Activated CD8-positive, alpha-beta T cell treated with anti-CD3 and anti-CD28 coated beads, Interleukin-2, amount 10 ng/mL, durations not matched to agents 7 days and 5 days (primary cell): ENCODE measurements at places on chromosomes 2 and 18. TPM values are rescaled to one million over a fixed set of nuclear protein-coding genes. Genes with fewer than 3 reads are reported as not detected.

GRCh38 chr2:109494351-109494750, 119.4 kb downstream of the SEPTIN10 start:
- DNase-seq, result no peak
- no peaks in the 10 kb centered on the region for H3K27me3 ChIP-seq
- no peak overlapping the region for H3K4me3 ChIP-seq
- no peaks in the 10 kb centered on the region for H3K4me1 ChIP-seq
- no peak overlapping the region for H3K27ac ChIP-seq
- no peaks in the 10 kb centered on the region for H3K36me3 ChIP-seq

- H3K36me3 ChIP-seq, result no peaks in the 10 kb centered on the region
- H3K4me1 ChIP-seq, result no peaks in the 10 kb centered on the region
- H3K4me3 ChIP-seq, result no peak overlapping the region
- DNase-seq, result no peak
Measured at GRCh38 chr18:41043876-41044275, 911.2 kb upstream of the PIK3C3 start.

- no peak overlapping the region for H3K27ac ChIP-seq
- H3K27me3 ChIP-seq, result no peaks in the 10 kb centered on the region
- DNase-seq, result no peak
- H3K4me3 ChIP-seq, result no peak overlapping the region
- H3K4me1 ChIP-seq, result no peaks in the 10 kb centered on the region
Measured at GRCh38 chr18:11259469-11260150, 110.2 kb upstream of the PIEZO2 start.

DNA sequence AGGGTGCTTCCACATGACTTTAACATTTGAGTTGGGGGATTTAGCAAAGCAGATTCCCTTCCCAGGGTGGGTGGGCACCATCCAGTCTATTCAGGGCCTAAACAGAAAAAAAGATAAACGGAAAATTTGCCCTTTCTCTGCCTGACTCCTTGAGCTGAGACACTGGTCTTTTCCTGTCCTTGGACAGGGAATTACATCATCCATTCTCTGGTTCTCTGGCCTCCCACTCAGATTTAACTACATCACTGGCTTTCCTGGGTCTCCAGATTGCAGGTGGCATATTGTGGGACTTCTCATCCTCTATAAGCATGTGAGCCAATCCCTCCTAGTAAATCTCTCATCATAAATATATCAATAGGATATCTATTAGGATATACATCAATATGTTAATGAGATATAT, 25.8 kb downstream of the CAPN13 start:
- H3K4me3 ChIP-seq, result no peak overlapping the region
- no peak overlapping the region for H3K27ac ChIP-seq
- no peak for DNase-seq

GRCh38 chr2:15041429-15041837, 408.9 kb downstream of the LRATD1 start:
- peaks cover 4% of the 10 kb centered on the region for H3K27me3 ChIP-seq
- no peak overlapping the region for H3K4me3 ChIP-seq
- no peak overlapping the region for H3K27ac ChIP-seq
- DNase-seq, result no peak

DNA sequence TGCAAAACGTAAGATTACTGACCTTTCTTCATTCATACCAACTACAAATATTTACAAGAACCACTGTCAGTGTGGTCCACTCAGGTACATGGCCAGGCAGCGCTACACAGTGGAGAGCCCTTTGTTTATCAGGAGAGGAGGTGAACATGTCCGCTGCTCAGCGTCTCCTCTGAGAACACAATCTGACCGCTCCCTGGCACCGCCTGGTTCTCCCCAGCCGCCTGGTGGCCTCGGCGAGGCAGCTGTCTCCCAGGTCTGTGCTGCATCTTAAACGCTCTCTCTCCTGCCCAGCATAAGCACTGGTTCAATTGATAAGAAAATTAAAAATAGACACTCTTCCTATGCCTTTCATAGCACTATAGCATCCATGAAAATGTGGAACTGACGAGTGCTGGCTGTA, 146.8 kb upstream of the PXDN start:
- no peak overlapping the region for H3K4me3 ChIP-seq
- no peaks in the 10 kb centered on the region for H3K4me1 ChIP-seq
- H3K36me3 ChIP-seq, result no peaks in the 10 kb centered on the region
- no peak for DNase-seq

- no peaks in the 10 kb centered on the region for H3K36me3 ChIP-seq
- no peak overlapping the region for H3K27ac ChIP-seq
- H3K4me1 ChIP-seq, result no peaks in the 10 kb centered on the region
- DNase-seq, result no peak
Measured at GRCh38 chr2:60475123-60475830, 78.2 kb downstream of the BCL11A start.

- no peak overlapping the region for H3K27ac ChIP-seq
- no peak for DNase-seq
- H3K4me3 ChIP-seq, result no peak overlapping the region
- no peaks in the 10 kb centered on the region for H3K36me3 ChIP-seq
- no peaks in the 10 kb centered on the region for H3K27me3 ChIP-seq
Measured at GRCh38 chr2:83730223-83730622, 728.9 kb downstream of the SUCLG1 start.

DNA sequence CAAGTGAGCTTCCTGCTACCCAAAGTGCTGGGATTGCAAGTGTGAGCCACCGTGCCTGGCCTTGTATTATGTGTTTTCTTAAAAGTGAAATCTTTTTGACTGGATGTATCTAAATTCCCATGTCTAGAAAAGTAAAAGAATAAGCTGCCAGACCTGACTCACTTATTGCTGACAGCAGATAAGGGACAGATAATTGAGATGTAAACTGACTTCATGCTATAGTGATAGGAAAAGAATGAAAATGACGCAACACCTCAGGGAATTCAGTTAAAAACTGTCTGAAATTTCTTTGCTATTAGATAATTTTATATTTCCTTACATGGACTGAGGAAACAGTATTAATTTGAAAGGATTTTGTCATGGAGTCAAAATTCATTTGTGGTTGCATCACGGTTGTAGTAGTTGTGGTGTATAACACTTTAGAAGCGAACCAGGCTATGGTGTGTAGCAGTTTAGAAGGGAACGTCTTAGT, 19.4 kb downstream of the TTC27 start:
- no peak for DNase-seq
- H3K27ac ChIP-seq, result no peak overlapping the region
- peaks cover 27% of the 10 kb centered on the region for H3K36me3 ChIP-seq
- H3K27me3 ChIP-seq, result no peaks in the 10 kb centered on the region

DNA sequence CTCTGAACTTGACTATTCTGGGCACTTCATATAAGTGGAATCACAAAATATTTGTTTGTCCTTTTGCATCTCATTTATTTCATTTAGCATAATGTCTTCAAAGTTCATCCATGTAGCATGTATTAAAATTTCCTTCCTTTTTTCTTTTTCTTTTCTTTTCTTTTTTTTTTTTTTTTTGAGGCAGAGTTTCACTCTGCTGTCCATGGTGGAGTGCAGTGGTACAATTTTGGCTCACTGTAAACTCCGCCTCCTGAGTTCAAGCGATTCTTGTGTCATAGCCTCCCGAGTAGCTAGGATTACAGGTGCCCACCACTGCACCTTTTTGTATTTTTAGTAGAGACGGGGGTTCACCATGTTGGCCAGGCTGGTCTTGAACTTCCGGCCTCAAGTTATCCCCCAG, 11.9 kb downstream of the ATP8B1 start:
- no peaks in the 10 kb centered on the region for H3K36me3 ChIP-seq
- no peak overlapping the region for H3K4me3 ChIP-seq
- H3K4me1 ChIP-seq, result no peaks in the 10 kb centered on the region

DNA sequence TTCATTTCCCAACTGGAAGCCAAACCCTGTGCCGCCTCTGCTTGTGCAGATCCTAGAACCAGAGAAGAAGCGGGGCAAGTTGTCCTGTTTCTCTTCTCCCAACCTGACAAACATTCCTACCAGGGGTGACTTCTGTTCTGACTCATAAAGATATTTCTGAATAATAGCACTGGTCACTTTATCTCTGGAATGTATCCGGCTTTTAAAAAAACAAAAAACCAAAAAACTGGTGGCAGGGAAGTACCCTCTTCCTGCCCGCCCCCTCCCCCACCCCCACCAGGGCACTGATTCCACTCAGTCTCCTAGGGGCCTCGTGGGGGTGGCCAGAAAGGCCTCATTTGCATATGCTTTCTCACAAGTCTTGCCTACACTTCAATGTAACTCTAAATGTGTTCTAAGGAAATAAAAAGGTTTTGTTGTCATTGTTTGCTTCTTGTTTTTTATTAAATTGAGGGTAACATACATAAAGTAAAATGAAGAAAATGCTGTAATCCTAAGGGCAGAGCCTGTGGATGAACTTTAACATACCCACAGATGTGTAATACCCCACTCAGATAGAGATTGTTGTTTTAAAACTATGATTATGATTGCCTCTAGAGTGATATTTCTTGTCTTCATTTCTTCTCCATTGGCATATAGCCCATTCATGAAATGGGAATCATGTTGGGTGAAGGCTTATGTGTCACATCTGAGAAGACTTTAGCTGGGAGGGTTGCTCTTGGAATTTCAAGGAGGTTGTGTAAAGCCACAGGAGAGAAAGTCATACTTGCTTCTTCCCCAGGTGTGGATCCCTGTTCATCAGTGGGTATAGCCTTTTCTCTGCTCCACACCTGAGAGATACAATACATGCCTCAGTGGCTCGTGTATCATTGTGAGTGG, 5.3 kb upstream of the FOSL2 start:
- H3K27me3 ChIP-seq, result peaks cover 2% of the 10 kb centered on the region
- peaks cover 32% of the 10 kb centered on the region for H3K4me1 ChIP-seq
- no peak overlapping the region for H3K4me3 ChIP-seq
- H3K27ac ChIP-seq, result no peak overlapping the region
- DNase-seq, result no peak

DNA sequence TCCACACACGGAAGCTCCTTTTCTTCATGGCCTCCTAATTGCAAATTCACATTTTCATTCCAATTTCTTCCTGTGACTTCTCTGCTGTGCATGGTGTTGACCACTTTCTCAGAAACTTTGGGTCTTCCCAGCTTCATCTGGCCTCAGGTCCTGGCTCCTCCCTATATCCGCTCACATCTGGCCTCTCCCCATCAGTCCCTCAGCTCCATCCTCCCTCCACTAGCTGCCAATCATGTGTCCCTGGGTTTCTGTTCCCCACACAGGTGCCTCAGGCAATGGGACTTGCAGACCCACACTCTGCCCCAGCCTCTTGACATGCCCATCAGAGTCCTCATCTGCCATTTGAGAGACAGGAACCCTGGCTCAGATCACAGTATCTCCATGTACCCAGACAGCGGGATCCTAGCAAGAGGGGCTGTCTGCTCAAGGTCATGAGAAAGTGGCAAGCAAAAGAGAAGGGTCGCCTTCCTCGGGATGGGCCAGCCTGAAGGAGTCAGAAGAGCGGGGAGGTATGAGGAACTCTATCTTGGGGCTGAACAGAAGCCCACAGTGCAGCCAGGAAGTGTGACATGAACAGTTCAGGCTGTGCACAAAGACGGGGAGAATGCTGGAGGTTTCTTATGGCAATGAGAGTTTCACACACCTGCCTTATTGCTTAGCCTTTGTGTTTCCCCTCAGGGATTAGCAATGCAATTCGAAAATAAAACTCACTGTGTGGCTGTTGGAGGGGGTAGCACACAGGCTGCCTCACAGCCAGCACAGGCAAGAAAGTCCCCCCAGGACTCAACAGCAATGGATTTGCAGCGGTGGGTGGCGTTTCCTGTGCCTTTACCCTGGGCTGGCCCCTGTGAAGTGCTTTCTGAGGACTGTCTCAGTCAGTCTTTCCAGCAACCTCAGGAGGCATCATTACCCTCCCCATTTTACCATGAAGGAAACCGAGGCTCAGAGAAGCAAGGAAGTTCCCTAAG, 69.5 kb downstream of the COPS8 start:
- DNase-seq, result no peak
- no peaks in the 10 kb centered on the region for H3K36me3 ChIP-seq
- H3K27me3 ChIP-seq, result no peaks in the 10 kb centered on the region
- peak overlapping the region; percentile 44 for H3K27ac ChIP-seq

- no peaks in the 10 kb centered on the region for H3K4me1 ChIP-seq
- no peak overlapping the region for H3K27ac ChIP-seq
- H3K4me3 ChIP-seq, result no peak overlapping the region
- no peak for DNase-seq
- no peaks in the 10 kb centered on the region for H3K36me3 ChIP-seq
- H3K27me3 ChIP-seq, result no peaks in the 10 kb centered on the region
Measured at GRCh38 chr2:76569819-76570218, 859.1 kb upstream of the GCFC2 start.

GRCh38 chr2:39696101-39696553, 30.4 kb downstream of the TMEM178A start:
- no peak for DNase-seq
- no peaks in the 10 kb centered on the region for H3K4me1 ChIP-seq
- no peak overlapping the region for H3K27ac ChIP-seq
- H3K27me3 ChIP-seq, result peaks cover 22% of the 10 kb centered on the region

GRCh38 chr2:167689444-167689843, 558.0 kb downstream of the STK39 start:
- DNase-seq, result no peak
- no peaks in the 10 kb centered on the region for H3K4me1 ChIP-seq
- no peaks in the 10 kb centered on the region for H3K27me3 ChIP-seq
- no peaks in the 10 kb centered on the region for H3K36me3 ChIP-seq
- no peak overlapping the region for H3K27ac ChIP-seq

- H3K27ac ChIP-seq, result peak overlapping the region; percentile 51
- peaks cover 3% of the 10 kb centered on the region for H3K36me3 ChIP-seq
- peak overlapping the region; percentile 23 for H3K4me3 ChIP-seq
Measured at GRCh38 chr2:28586867-28587266, 91.0 kb downstream of the PLB1 start.

- H3K36me3 ChIP-seq, result peaks cover 2% of the 10 kb centered on the region
- no peak for DNase-seq
- H3K4me1 ChIP-seq, result peaks cover 32% of the 10 kb centered on the region
- H3K4me3 ChIP-seq, result no peak overlapping the region
Measured at GRCh38 chr2:237682856-237683670, 55.7 kb downstream of the LRRFIP1 start.

- H3K27me3 ChIP-seq, result no peaks in the 10 kb centered on the region
- H3K27ac ChIP-seq, result peak overlapping the region; percentile 85
- peak; percentile 26 for DNase-seq
Measured at GRCh38 chr2:134217924-134218323, 35.9 kb upstream of the MGAT5 start.

- peaks cover 34% of the 10 kb centered on the region for H3K4me1 ChIP-seq
- no peak for DNase-seq
- peak overlapping the region; percentile 40 for H3K27ac ChIP-seq
- peaks cover 48% of the 10 kb centered on the region for H3K27me3 ChIP-seq
- H3K36me3 ChIP-seq, result peaks cover 10% of the 10 kb centered on the region
Measured at GRCh38 chr2:38073211-38074057, 2.5 kb downstream of the CYP1B1 start.

DNA sequence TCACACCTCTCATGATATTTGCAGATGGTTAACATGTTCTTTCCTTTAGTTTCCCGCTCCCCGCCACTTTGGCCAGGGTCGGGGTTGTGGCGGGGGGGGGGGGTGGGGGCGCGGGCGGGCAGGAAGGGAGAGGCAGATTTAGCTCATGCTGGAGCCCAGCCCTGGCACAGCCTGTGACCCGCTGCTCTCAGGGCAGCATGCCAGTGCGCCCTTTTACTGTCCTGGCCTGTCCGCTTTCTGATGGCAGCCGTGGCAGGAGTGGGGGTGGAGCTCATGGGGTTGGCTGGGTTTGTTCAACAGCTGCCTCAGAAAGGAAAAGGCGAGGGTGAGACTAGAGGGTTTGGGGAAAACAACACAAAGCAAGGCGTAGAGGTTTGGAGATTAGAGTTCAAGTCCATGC, 56.1 kb downstream of the TNP1 start:
- no peak overlapping the region for H3K27ac ChIP-seq
- no peak overlapping the region for H3K4me3 ChIP-seq
- DNase-seq, result no peak
- no peaks in the 10 kb centered on the region for H3K36me3 ChIP-seq
- H3K27me3 ChIP-seq, result peaks cover under 1% of the 10 kb centered on the region

Gene INHBB
- total RNA-seq, result not detected

Gene RAD51AP2
- not detected for total RNA-seq

Gene ERFE
- total RNA-seq, result 0.37 TPM

Gene HAAO
- total RNA-seq, result 0.37 TPM

Gene B4GALT6
- 1.0 TPM for total RNA-seq

Gene HOXD12
- total RNA-seq, result not detected

Gene EFEMP1
- not detected for total RNA-seq
